Anterior cingulate cortex (tissue), 58 donors: ENCODE measurements at places on chromosomes 1 and 21.

DNA sequence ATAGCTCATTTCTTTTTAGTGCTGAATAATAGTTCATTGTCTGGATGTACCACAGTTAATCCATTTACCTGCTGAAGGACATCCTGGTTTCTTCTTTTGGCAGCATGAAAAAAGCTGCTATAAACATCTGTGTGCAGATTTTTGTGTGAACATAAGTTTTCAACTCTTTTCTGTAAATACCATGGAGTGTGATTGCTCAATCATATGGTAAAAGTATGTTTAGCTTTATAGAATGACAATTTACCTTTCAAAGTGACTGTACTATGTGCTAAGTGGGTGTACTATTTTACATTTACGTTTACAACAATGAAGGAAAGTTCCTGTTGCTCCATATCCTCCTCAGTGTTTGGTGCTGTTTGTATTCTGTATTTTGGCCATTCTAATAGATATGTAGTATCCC is 49.0 kb downstream of the RUNX3 start:
- no peak for DNase-seq

GRCh38 chr1:29201595-29202051 is 19.9 kb upstream of the SRSF4 start:
- DNase-seq, result no peak

DNA sequence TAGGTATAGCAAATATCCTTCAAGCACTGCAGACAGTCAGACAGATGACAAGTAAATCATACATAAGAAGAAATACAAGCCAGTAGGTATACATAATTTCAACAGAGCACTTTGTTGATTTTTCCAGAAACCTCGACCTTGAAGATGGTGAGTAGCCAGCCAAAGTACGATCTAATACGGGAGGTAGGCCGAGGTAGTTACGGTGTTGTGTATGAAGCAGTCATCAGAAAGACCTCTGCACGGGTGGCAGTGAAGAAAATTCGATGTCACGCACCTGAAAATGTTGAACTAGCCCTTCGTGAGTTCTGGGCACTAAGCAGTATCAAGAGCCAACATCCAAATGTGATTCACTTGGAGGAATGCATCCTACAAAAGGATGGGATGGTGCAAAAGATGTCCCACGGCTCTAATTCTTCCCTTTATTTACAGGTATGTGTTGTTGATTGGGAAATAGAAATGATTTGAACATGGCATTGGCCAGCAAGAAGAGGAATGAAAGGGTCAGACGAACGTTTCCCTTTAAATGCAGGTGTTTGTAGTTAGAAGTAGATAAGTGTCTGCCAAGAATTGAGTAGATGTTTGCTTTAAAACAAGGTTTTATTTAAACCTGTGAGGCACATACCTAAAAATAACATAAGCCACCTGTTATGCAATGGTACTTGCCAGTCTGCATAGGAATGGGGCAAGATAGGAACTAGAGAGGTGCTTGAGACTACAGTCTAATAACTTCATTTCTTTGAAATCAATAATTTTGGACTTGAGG is 2.7 kb downstream of the PDIK1L start:
- DNase-seq, result no peak

- DNase-seq, result no peak
Measured at GRCh38 chr21:29394051-29394450, 95.3 kb downstream of the BACH1 start.

DNA sequence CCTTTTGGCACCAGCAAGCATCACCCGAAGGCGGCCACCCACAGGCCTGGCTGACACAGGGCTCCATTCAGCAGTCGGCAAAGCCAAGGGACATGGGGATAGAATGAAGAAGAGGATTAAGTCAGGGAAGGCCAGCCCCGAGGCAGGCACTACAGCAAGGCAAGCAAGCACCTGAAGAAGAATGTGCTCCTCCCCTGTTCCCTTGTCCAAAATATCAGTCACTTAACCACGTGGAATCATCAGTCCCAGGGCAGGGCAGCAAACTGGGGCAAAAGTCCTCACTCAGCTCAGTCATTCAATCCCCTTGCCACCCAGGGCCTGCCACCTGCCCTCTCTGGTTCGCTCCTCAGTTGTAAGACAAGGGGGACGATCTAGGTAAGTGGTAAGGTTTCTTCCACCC is 9.3 kb downstream of the KANK4 start:
- DNase-seq, result no peak

DNA sequence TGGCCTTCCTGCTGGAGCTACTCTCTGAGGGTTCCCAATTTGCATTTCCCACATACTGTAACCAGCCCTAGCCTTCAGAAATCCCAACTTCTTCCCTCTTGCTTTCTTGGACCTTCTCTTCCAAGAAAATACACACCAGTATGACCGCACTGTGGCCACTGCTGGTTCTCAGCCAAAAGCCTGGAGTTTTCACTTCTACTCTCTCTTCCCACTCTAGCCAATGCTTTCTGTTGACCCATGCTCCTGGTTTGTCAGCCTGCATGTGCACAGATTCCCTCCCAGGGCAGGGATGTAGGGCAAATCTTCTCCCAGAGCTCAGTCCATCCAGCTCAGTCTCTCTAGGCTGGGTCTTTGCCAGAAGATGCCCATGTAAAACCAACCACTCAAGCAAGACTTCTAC is 664 bp downstream of the SLAMF1 start:
- no peak for DNase-seq

GRCh38 chr1:12619792-12620487 is 1.9 kb upstream of the DHRS3 start:
- peak; percentile 68 for DNase-seq

DNA sequence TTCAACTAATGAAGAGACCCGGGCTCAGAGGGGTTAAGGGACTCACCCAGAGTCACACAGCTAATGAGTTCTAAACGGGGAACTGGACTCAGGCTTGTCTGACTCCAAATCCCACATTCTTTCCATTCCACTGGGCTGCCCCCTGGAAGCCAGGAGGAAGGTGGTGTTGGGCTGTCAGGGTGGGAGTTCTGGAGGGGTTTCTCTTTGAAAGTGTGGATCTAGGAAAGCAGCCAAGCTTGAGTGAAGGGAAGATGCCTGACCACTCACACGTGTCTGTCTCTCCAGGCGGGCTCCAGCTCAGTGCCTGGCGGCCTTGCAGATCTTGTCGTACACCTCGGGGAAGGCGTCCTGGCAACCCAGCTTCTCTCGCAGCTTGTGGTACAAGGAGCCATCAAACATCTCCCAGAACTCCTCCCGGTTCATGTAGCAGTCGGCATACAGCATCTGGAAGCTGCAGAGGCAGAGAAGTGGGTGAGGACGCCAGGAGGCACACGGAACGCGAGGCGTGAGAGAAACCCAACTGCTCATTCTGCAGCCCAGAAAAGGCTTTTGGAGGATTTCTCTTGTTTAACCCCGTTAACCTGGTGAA is 35.0 kb downstream of the DHCR24 start:
- no peak for DNase-seq

- DNase-seq, result no peak
Measured at GRCh38 chr1:172277275-172277674, 143.2 kb upstream of the C1orf105 start.

DNA sequence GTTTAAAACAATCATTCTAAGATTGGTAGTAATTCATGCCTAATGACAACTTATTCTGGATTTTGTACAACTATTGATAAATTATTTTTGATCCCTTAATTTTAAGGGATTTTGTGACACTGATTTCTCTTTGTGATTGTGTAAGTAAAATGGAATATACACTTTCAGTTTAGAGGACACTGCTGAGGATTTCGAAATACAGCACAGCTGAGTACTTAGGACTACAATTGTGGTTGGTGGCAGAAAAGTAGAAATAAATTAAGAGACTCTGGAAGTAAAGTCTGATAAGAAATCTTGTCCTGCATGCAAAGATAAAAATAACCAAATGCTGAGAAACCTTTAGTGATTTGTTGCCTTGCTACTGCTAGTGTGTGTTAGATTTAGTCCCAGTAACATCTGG is 40.0 kb downstream of the TYW3 start:
- no peak for DNase-seq

- DNase-seq, result no peak
Measured at GRCh38 chr1:198650506-198650905, 11.7 kb downstream of the PTPRC start.

DNA sequence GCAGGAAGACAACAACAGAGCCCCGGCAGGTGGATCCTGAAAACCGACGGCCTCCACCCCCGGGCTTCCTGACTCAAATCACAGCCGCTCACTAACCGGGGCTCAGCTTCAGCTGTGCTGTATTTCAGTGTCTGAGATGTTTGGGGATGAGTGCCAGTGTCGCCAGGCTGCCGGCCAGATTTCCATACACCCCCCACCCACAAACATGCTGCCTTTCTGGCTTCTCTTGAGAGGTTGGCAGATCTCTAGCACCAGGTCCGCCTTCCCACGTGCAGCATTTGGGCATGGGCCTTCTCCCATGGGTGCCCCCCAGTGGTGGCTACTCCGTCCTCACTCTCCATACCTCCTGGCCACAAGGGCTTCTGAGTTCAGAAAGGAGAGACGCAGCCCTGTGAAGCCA is 34.8 kb downstream of the KCNAB2 start:
- DNase-seq, result peak; percentile 19

DNA sequence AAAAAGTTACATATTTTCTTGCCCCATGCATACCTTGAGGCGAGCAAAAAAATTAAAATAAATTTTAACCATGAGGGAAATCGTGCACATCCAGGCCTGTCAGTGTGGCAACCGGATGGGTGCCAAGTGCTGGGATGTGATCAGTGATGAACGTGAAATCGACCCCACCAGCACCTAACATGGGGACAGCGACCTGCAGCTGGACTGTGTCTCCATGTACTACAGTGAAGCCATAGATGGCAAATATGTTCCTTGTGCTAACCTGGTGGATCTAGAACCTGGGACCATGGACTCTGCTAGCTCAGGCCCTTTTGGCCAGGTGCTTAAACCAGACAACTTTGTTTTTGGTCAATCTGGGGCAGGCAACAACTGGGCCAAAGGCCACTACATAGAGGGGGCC is 67.4 kb upstream of the PODN start:
- no peak for DNase-seq

DNA sequence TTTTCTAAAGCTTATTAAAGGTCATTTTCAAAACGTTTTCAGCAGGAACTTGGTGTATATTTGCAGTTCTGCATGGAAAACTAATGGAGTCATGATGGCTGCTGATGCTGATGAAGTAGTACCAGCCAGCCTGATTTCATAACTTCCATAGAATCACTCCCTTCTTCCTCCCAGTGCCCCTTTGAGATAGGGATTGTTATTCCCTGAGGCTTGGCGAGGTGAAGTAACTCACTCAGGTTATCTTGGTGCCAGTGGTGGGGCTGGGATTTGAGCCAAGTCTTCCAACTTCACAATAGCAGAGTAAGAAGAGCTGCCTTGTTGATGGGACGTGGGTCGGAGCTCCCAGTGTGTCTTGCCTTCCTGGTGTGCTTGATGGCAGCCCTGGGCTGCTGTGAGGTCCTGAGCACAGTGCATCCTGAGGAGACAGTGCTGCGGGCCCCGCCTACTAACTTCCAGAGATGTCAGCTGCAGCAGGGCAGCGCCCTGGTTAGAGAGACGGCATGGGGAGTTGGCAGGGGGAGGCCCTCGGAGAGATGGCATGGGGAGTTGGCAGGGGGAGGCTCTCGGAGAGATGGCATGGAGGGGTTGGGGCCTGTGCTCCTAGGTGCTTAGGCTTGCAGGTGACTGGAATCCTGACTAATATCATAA is 92.6 kb downstream of the PCBP3 start:
- no peak for DNase-seq

DNA sequence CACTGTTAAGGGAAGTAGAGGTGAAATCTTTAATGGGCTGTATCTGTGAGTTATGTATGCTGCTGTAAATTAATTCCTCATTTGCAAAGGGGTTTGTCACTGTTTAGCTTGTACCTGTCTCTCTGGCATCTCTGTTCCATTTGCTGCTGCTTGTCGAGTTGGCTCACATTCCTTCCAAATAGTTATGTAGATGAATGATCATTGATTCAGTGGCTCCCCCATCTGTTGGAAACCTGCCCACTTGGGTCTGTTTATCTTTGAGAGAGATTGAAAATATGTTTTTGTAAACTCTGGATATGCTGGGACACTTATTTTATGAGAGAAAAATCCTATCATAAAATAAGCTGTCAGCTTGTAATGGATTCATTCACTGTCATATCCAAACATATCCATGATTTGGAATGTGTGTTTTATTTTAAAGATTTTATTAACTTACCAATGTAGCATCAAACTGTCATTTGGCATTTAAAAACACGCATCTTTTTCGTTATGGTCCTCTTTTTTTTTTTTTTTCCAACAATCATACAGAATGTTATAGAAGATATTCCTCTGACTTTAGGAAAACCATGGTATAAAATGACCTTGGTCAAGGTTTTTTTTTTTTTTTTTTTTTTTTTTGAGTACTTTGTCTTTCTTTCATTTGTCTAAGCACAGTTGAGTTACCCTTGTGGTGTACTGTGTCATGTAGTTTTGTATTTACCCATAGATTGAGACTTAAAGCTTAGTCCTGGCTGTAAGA is 3.5 kb downstream of the RYR2 start:
- DNase-seq, result no peak

- DNase-seq, result no peak
Measured at GRCh38 chr1:87600055-87600850, 271.6 kb downstream of the LMO4 start.
